ENCODE measurements at places on chromosomes 11 and 22.
A peak's percentile ranks its signal among the peaks of the same experiment; 100 is the strongest.

DNA sequence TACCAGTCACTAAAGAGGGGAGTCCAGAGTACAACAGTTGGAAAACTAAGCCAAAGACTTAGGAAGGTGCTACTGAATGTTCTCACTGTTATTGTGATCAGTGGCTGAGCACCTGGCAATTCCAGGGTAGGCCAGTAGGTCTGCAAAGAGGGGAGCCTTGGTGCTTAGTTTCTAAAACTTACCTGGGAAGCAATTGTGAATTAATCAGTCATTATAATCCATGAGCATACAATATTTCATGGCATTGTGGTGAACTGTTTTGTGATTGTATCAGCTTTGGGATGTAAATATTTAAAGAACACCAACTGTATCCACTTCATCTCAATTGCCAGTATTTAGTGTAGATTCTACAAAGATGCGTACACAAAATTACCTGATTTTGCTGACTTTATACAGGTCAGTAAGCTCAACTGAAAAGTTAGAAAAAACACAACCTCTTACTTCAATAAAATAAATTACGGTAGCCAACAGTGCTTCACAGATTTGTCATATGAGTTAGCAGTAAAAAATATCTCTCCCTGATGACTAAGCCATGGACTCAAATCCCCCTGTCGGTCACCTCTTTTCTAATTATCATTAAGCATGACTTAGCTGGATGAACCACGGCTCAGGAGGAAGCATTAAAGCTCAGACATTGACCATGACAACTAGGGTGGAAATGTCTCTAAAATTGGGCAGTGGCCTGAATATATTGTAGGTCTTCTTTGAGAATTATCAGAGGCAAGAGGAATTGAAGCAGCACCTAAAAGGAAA, 30.8 kb upstream of the SORL1 start:
- no peak for DNase-seq

DNA sequence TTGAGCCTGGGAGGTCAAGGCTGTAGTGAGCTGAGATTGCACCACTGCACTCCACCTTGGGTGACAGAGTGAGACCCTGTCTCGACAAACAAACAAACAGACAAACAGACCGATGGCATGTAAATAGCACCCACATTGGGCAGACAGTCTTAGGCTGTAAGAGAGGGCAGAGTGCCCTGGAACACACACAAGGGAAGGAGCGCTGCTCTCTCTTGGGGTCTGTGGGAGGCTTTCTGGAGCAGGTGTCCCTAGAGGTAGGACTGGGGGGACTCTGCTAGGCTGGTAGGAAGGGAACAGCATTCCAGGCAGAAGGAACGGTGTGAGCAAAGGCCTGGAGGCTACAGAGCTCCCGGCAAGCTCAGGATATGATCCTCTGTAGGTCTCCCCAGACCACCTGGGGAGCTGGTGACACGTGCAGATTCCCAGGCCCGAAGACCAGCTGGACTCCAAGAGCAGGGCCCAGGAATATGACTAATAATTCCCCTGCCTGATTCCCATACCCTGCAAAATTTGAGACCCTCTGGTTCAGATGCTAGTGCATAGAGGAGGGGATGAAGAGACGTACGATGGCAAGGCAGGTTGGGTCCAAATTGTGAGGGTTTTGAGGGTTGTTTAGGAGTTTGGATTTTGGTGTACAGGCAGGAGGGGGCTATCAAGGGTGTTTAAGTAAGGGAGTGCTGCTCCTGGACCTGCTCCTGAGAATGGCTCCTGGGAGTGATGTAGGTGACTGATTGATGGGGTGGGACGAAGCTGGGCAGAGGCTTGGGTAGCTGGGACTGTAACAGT, 11.6 kb downstream of the SMIM38 start:
- DNase-seq: no peak

- no peak for DNase-seq
These were observed 1.2 kb upstream of the MRGPRF start for GRCh38 chr11:69014084-69014851.

DNA sequence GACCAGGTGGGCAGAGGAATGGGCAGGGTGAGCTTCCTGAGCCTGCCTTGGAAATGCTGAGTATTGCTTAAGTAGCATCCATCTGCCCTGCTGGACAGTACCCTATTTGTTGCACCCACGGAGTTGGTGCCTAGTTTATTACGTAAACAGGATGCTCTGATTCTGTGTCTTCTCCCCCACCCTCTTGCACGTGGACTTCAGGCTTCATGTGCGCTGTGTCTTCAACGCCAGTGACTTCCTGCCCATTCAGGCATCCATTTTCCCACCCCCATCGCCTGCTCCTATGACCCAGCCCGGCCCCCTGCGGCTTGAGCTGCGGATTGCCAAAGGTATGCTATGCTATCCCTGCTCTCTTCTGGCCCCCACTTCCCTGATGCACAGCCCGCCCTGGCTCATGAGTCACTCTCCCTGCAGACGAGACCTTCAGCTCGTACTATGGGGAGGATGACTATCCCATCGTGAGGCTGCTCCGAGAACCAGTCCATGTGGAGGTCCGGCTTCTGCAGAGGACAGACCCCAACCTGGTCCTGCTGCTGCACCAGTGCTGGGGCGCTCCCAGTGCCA, 5.7 kb downstream of the ZP1 start:
- no peak for DNase-seq

GRCh38 chr22:46183733-46184132, 33.4 kb downstream of the PPARA start:
- no peak for DNase-seq

DNA sequence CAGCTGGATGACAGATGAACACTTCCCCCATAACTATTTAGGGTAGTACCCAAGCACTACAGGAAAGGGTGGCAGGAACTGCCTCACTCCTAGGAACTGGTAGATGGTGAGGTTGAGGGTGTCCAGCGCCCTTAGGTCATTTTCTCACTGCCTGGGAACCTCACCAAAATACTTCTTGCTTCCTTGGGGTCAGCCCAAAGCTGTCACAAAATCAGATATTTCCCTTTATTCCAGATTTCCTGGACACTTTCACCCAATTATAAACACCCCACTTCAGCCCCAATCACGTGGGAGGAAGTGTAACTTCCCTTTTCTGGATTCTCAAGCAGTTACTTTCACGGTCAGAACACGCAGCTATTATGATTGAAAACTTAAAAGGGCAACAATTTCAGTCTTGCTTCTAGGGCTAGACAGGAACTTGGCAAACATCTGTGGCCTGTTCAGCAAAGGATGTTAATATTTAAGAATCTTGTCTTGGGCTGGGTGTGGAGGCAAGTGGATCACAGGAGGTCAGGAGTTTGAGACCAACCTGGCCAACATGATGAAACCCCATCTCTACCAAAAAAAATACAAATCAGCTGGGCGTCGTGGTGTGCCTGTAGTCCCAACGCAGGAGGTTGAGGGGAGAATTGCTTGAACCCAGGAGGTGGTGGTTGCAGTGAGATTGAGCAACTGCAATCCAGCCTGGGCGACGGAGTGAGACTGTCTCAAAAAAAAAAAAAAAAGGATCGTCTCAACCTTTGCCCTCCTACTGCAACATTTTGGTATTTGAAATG, 4.0 kb downstream of the FTH1 start:
- no peak for DNase-seq

GRCh38 chr11:131397675-131398074, 27.3 kb downstream of the NTM start:
- DNase-seq: no peak

- no peak for DNase-seq
These were observed 56.3 kb upstream of the YPEL1 start for GRCh38 chr22:21791635-21792625.

GRCh38 chr11:12110714-12111548, 541 bp downstream of the MICAL2 start:
- DNase-seq: no peak

DNA sequence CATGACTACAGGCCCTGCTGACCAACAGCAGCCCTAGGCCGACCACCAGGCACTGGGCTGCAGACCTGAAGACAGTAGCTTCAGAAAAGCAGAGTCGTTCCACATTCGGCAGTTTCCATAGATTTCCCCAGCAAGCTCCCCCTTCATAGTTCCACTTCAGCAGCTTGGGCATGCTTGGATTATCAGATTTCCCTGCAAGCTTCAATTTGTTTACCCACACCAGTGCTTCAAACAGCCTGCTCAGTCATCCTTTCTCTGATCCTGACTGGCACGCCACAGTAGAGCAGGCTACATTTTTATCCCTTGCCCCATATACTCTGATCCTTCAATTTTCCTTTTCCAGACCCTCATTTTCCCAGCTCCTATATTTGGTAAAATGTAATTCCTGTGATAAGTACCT, 51.1 kb upstream of the CFAP300 start:
- no peak for DNase-seq

GRCh38 chr11:61158691-61159381, 2.4 kb downstream of the VPS37C start:
- DNase-seq: no peak

GRCh38 chr11:72010529-72011233, 12.0 kb downstream of the IL18BP start:
- no peak for DNase-seq

DNA sequence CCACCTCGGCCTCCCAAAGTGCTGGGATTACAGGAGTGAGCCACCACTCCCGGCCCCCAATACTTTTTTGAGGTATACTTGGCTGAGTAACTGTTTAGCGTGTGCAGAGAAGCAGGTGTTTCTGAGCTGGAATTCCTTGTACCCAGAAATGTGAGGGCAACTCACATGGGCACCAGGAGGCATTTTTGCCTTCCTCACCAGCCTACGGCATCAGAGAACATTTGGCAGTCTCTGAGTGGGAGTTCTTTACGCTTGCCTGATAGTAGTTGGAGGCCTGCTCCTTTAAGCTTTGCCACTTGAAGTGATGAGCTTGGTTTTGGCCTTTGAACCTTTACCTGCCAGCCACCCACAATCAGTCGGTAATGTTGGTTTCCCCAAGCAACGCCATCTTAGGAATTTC, 9.2 kb downstream of the PARVB start:
- DNase-seq: no peak

DNA sequence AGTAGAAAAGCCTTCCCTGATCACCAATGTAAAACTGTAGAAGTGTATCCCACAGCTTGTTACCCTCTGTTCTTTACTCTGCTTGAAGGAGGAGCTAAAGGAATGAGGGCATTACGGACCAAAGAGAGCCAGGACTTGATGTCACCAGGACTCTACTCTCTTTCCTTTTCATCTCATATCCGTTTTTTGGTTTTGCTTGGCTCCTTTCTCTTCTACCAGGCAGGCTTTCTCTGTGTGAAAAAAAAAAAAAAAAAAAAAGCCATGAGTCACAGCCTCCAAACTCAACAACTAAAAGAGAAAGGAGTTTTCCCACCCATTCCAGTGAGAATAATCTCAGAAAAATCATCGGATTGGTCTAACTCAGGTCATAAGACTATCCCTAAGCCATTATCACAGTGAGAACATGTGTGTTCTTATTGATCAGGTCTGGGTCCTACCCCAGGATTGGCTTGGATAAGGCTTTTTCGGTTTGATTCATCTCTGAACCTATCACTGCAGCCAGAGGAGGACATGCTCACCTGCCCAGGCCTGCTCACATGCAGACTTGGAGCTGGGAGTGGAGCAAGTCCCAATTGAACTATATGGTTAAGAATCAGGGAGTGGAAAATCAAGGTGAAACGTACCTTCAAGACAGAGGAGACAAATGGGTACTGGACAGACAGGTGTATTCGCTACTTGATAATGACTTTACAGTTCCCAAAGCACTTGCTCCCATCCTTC, 19.4 kb upstream of the LRRC55 start:
- no peak for DNase-seq

- DNase-seq: no peak
These were observed 27.0 kb upstream of the SLC22A8 start for GRCh38 chr11:63042596-63042995.

DNA sequence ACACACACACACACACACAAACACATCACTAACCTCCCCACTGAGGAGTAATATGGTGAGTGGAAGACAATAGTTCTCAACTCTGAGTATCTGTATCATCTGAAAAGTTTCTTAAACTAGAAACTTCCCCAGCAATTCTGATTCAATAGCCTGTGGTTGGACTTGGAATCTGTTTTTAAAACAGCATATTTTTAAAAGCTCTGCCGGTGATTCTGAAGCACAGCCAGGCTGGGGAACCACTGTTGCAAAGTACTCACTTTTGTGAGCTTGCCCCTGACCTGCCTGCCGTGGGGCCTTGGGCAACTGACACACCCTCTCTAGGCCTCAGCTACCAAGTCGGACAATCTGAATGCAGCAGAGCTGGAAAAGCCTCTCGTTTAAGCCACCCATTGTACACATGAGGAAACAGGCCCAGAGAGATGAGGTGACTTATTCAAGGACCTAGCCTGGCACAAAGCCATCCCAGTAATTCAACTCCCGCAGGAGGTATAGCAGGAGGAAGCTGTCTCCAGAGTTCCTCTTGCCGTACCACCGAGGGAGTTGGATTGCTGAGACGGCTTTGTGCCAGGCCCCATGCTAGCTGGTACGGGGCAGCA, 8.9 kb downstream of the SLC15A3 start:
- DNase-seq: peak; percentile 40

DNA sequence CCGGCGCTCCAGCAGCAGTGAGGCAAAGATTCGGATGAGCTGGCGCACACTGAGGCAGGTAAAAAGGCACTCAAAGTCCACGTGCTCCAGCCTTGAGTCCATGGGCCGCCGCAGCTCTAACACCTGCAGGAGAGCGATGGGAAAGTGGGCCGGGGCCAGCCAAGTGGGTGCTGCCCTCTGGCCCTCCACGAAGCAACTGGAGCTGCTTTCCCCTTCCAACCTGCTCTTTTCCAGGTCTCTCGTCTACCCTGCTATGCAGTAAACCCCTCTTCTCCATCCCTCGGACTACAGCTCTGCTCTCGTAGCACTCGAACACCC, 20.0 kb downstream of the RPL27A start:
- no peak for DNase-seq

- no peak for DNase-seq
These were observed at the start of gene ARRB1 for GRCh38 chr11:75351541-75351790. Gene ARRB1, minus strand, starts transcription at chr11:75351661. Its CDS starts 54 bp downstream, at chr11:75351607.

- no peak for DNase-seq
These were observed 49.6 kb upstream of the SLC25A1 start for GRCh38 chr22:19228179-19228578.

DNA sequence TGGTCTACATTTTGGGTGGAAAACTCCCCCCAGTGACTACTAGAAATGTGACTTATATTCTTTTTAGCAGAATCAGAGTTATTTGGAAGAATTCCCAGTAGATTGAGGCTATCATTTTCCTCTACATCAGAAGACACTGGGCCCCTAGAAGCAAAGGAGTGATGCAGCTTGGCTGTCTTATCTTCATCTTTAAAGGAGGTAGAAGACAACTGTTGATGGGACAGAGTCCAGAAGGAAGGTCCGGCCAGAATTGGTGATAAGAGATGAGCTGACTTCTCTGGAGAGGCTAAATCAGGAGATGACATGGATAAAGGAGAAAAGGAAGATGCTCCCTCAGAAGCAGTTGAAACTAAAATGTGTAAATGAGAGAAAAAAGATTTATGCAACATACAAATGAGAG, 149.6 kb downstream of the ENTHD1 start:
- no peak for DNase-seq
